Lung microvascular endothelial cell (primary cell): ENCODE measurements at places on chromosomes 1 and 21. TPM values are rescaled to one million over a fixed set of nuclear protein-coding genes. Genes with fewer than 3 reads are reported as not detected.
A peak's percentile ranks its signal among the peaks of the same experiment; 100 is the strongest.

ARHGAP30 gene
- not detected in 2 replicates for total RNA-seq

CZIB gene
- total RNA-seq: 27.2 and 35.5 TPM in 2 replicates

SELENON gene
- total RNA-seq: 21.8 and 27.8 TPM in 2 replicates

ESRRG gene
- not detected in 2 replicates for total RNA-seq

LCE1C gene
- not detected in 2 replicates for total RNA-seq

ATXN7L2 gene
- 0.65 and 0.79 TPM in 2 replicates for total RNA-seq

SHC1 gene
- total RNA-seq: 175 and 321 TPM in 2 replicates

DNASE2B gene
- total RNA-seq: not detected in 2 replicates

GNG12 gene
- total RNA-seq: 149 and 229 TPM in 2 replicates

DNA sequence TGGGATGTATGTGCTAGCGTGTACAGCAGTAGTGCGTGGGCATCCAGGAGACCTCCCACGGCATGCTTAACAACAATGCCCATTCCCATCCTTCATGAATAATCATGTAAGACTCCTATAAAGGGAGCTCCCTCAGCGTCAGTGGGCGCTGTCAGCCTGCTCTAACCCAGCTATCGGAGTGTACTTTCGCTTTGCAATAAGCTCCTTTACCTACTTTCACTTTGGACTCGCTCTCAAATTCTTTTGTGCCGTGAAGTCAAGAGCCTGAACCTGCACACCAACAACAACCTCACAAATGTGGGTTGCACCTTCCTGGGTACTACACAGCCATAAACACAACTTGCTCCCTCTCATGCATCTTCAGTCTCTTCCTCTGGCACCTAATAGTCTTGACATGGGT, 114.8 kb upstream of the PAXBP1 start:
- DNase-seq: no peak

DNA sequence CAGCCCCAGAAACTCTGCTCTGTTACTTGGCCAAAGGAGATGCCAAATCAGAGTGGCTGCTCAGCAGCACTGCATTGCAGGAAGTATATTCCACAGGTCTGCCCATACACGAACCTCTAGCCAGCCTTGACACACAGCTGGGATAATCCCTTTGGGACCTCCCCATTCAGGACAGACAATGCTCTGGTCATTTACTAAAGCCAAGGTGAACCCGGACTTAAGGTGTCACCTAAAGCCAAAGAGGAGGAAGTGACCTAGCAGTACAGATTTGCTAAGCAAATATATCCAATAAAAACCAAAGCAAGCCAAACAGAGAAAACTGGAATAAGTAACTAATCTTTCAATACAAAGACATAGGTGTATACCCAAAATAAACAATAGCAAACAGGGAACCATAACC, 27.7 kb downstream of the COPA start:
- DNase-seq: no peak

GRCh38 chr1:81410351-81410750, 390.4 kb upstream of the ADGRL2 start:
- no peak for DNase-seq

- no peak for DNase-seq
Measured at GRCh38 chr1:2150801-2151200, 43.8 kb downstream of the FAAP20 start.

- no peak for DNase-seq
Measured at GRCh38 chr1:234983564-234984238, 144.9 kb downstream of the TOMM20 start.

- DNase-seq: no peak
Measured at GRCh38 chr1:201622824-201623223, 83.9 kb downstream of the NAV1 start.

- DNase-seq: no peak
Measured at GRCh38 chr1:2632051-2632430, 775 bp downstream of the MMEL1 start.

GRCh38 chr1:89812992-89813391, 7.8 kb upstream of the LRRC8D start:
- DNase-seq: no peak

DNA sequence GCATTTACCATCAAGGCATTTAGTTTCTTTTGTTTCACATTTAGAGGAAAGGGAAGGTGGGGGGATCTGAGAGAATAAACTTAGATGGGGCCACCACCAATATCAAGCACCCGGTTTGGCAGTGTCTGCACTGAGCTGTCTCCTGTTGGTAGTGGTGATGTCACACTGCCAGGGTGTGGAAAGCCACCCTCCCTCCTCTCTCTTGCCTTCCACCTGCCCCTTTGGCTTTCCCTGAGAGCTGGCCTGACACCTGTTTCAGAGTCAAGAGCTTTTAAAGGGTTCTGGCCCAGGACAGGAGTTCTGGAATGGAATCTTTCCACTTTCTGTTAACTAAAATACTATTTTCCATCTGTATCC, 13.4 kb downstream of the ATF3 start:
- DNase-seq: peak; percentile 48

GRCh38 chr1:100700586-100700985, 19.0 kb upstream of the VCAM1 start:
- no peak for DNase-seq

GRCh38 chr1:6505367-6506209, 14.1 kb upstream of the PLEKHG5 start:
- DNase-seq: no peak

DNA sequence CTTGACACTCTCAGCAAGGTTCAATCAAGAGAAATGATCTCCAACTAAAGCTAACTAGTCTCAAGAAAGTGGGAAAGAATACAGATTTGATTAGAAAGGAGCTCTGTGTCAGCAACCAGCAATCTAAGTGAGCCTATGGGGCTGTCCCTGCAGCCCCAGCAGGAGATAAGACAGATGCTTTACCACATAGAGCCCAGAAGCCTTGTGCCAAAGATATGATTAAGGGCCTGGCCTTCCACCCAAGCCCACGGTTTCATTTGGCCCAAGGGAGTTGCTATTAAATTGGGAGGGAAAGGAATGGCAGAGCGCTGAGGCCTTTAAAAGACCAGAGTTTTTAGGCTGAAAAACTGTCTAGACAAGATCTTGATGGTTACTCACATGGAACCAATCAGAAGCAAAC, 74.8 kb downstream of the HLCS start:
- DNase-seq: no peak

GRCh38 chr1:53736290-53736689, 2.7 kb downstream of the GLIS1 start:
- no peak for DNase-seq

DNA sequence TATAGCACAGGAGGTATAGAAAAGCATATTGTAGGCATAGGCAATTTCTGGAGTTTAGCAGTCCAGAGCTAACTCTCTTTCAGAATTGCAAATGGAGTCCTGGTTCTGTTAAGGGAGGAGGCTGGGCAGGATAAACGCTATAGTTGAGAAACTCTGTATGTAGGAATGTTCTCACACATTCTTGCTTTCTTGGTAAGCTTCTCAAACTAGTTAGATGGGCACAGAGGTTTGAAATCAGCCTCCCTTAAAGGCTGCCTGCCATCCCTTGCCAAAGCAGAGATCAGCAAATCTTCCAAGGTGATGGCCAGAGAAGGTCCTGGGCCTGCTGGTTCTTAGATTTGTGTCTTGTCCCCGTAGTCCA, 42.9 kb upstream of the TADA1 start:
- DNase-seq: no peak

DNA sequence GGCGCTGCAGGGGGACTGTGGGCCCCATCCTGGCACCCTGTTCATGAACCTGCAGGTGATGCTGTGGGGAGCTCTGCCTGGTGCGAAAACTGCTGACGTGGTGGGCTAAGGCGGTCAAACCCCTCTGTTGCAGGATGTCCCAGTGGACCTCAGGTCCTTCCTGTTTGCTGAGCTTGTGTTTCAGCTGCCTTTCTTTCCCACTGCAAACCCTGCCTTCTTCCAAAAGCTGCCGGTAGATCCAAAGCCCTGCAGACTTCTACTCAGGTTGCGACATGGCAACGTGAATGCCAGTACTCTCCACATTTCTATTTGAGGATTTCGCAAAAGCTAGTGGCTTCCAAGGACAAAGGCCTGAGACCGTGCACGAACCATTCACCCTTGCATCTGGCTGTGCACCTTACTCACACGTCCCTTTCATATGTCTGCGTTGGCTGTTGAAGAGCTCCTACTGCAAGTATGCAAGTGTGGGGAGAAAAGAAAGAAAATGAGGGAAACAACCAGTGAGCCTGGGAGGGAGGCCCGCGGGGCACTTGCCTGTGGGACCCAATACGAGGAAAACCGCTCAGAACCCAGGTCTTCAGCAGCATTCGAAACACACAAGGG, 6.2 kb upstream of the RRP1 start:
- DNase-seq: no peak

DNA sequence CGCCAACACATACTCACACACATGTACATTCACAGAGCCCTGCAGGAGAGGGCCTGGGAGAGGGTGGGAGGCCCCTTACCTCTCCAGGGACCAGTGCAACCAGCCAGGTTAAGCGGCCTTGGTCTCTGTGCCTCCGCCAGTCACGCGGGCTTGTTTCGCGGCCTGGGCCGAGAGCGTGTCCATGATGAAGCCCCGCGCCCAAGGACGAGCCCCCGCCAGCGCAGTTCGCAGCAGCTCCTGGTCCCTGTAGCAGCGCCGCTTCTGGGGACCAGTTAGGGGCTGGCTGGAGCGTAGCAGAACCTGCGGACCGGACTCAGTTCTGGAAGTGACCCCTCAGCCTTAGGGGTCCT, 7.3 kb upstream of the FAM167B start:
- no peak for DNase-seq

- DNase-seq: peak; percentile 48
Measured at GRCh38 chr21:16579538-16579937, 849.8 kb downstream of the USP25 start.

DNA sequence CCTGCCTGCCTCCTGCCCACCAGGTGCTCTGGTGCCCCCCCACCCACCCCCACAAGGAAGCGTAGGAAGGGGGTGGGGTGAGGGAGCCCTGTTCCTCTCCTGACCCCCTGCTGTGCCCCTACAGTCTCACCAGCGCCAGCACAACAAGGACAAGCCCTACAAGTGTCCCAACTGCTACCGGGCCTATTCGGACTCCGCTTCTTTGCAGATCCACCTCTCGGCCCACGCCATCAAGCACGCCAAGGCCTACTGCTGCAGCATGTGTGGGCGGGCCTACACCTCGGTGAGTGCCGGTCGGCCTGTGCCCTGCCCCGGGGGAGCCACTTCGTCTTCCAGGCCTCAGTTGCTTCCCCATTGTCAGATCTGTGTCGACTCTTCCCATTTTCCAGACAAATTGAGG, 25.9 kb downstream of the A3GALT2 start:
- DNase-seq: no peak

GRCh38 chr1:38585971-38586370, 273.6 kb downstream of the RRAGC start:
- no peak for DNase-seq

- no peak for DNase-seq
Measured at GRCh38 chr21:34335316-34335715, 28.5 kb upstream of the KCNE2 start.

- DNase-seq: no peak
Measured at GRCh38 chr1:205088341-205088740, 4.1 kb upstream of the TMEM81 start.

- DNase-seq: no peak
Measured at GRCh38 chr1:53938136-53938830, 7.2 kb downstream of the IFT25 start.

GRCh38 chr1:64537942-64538341, 68.0 kb downstream of the CACHD1 start:
- DNase-seq: no peak

DNA sequence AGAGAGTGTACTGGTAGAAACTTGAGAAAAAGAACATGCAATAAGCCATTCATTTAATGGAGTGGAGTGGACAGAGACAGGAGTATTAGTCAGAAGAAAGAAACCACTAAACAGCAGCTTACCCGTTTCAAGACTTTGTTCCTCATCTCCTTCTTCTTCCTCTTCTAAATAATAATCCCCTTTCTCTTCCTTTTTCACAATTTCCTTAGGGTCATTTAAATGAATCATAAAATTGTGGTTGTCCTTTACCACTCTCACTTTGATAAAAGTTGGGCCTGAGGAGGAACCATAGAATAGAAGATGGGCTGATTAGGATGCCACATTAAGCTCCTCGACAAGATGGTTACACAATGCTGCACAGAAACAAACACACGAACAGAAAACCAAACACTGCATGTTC, 109.6 kb downstream of the WDR3 start:
- DNase-seq: no peak

DNA sequence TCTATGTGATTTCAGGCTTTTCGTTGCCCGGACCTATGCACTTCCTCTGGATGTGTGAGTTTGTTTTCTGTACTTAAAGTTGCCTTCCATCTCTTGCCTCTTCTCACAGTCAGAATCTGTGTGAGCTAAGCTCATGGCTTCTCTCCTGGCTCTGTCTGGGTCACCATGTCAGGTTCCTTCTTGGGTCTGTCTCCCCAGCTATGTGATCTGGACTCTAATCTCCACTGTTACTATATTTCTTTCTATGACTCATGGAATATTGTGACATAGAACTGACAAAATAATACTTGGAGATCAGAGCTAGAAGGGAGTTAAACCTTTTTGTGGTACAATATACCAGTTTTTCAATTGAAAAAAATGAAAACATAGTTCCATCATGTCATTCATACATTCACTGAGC, 172.7 kb upstream of the FGGY start:
- no peak for DNase-seq

DNA sequence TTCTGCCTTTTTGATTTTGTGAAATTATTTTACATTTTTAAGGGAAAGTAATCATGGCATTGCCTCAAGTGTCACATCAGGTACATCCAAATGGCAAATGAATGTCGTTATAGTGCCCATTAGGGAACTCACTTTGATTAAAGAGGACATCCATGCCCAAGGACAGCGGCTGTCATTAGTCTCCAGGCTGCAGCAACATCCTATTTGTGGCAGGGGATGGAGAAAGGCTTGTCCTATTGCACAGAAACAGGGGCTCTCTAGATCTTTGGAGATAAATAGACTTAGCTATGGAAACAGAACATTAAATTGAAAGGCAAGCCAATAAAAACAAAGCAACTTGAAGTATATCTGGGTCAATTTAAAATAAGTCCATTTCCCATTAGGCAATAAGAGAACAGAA, 439.3 kb downstream of the NEGR1 start:
- DNase-seq: no peak

- DNase-seq: peak; percentile 16
Measured at GRCh38 chr1:229694053-229694693, 68.1 kb downstream of the URB2 start.

DNA sequence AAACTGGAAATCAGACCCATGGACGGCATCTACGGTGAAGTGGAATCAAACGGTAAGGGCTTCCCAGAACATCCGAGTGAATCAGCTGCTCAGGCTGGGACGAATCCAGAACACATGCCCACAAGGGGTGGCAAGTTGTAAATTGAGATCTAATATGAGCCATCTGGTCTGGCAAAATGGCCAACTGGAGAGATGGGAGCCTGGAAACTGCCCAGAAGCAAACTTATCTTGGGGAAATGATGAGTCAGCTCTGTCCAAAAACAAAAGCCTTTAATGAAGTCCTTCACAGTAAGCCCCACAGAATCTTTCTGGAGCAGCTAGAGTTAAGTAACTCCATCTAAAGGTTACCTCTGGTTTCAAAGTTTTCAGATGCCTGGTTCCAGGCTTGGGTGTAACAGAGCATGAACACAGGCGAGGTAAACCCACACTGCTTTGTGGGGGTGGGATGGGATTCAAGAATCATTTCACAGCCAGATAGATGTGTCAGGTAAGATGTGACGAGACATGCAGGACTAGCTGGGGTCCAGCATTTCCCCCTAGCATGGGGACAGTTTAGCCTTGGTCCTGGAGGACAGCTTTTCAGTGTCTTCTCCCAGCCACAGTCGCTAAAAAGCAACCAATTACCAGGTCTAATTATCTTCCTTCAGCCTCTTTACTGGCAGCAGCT, 10.5 kb upstream of the SRP9 start:
- peak; percentile 37 for DNase-seq

GRCh38 chr1:11831945-11832725, 15.4 kb downstream of the NPPA start:
- DNase-seq: no peak

- DNase-seq: no peak
Measured at GRCh38 chr1:208309771-208310170, 65.6 kb upstream of the PLXNA2 start.
